Esophagus squamous epithelium (tissue), 5 donors: ENCODE measurements at places on chromosomes 7 and 10.
A peak's percentile ranks its signal among the peaks of the same experiment; 100 is the strongest.

- H3K4me3 ChIP-seq = peak overlapping the region; percentile 89
- H3K36me3 ChIP-seq = no peaks in the 10 kb centered on the region
- peak overlapping the region; percentile 93 for H3K27ac ChIP-seq
- no peaks in the 10 kb centered on the region for H3K27me3 ChIP-seq
Observed at GRCh38 chr10:92240289-92241157, 50.4 kb downstream of the CPEB3 start.

DNA sequence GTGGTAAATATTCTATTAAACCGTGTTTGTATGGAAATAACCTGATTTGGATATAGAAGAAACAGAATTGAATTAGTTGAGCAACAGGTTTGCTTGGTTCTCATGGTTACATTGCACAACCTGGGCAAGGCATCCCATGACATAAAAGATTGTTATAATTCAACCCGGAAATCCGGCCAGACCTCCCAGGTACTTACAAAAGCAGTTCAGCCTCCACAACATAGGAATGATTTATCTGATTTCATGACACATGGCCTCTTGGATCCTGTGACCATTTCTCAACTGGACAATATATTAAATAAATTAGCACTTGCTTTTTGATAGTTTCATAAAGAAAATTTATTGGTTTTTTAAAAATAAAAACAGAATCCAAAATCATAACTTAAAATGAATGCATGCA lies 55.1 kb upstream of the PTPN12 start:
- peak overlapping the region; percentile 21 for H3K27ac ChIP-seq
- no peak for DNase-seq
- no peaks in the 10 kb centered on the region for H3K36me3 ChIP-seq
- H3K4me1 ChIP-seq = no peaks in the 10 kb centered on the region
- H3K27me3 ChIP-seq = no peaks in the 10 kb centered on the region

GRCh38 chr7:132276234-132276630 lies 300.0 kb downstream of the PLXNA4 start:
- H3K27ac ChIP-seq = no peak overlapping the region
- DNase-seq = no peak
- no peaks in the 10 kb centered on the region for H3K4me1 ChIP-seq
- H3K27me3 ChIP-seq = no peaks in the 10 kb centered on the region
- no peaks in the 10 kb centered on the region for H3K36me3 ChIP-seq

DNA sequence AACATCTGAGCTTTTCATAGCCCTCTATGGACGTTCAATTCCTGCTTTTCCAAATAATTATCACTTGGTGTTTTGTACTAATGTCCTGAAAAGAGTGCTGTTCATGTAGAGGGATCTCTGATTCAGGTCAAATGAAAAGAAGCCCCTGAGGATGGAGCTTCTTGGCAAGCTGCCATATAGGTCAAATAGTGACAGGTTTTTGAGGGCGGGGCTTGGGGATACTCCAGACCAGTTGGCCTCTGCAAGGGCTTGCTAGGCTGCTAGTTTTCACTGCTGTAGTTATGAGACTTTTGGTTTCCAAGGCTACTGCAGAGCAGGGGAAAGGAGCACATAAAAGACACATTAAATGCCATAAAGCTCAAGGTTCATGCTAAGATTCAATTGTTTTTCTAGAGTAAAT lies 257.2 kb upstream of the CACNA2D1 start:
- H3K27ac ChIP-seq = no peak overlapping the region
- DNase-seq = no peak
- no peaks in the 10 kb centered on the region for H3K36me3 ChIP-seq
- no peak overlapping the region for H3K4me3 ChIP-seq
- H3K27me3 ChIP-seq = no peaks in the 10 kb centered on the region

GRCh38 chr10:29372920-29373319 lies 84.0 kb downstream of the LYZL1 start:
- no peaks in the 10 kb centered on the region for H3K27me3 ChIP-seq
- no peaks in the 10 kb centered on the region for H3K36me3 ChIP-seq
- H3K4me3 ChIP-seq = no peak overlapping the region
- H3K4me1 ChIP-seq = no peaks in the 10 kb centered on the region
- no peak overlapping the region for H3K27ac ChIP-seq

DNA sequence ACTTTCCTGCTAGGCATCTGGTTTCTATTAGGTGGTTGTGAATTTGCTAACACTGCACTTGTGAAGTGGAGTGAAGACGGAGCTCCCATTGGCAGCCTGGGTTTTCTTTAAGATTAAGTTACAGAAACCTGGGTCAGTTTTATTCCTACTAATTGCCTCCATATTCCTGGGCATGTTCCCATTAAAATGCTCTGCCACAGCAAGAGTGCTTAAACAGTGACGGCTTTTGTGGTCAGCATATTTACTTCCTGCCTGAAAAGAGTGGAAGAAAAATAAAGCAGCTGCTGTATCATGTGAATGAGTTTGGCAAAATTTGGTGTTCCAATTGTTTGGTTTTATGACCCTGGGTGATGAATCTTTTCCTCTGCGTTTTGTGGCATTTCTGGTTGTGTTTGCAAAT lies 96.9 kb upstream of the PLXDC2 start:
- H3K4me1 ChIP-seq = no peaks in the 10 kb centered on the region
- H3K27me3 ChIP-seq = no peaks in the 10 kb centered on the region

GRCh38 chr7:17690030-17690429 lies 250.3 kb downstream of the SNX13 start:
- H3K36me3 ChIP-seq = no peaks in the 10 kb centered on the region
- H3K4me1 ChIP-seq = no peaks in the 10 kb centered on the region
- no peak for DNase-seq
- H3K4me3 ChIP-seq = no peak overlapping the region
- no peak overlapping the region for H3K27ac ChIP-seq
- H3K27me3 ChIP-seq = no peaks in the 10 kb centered on the region

DNA sequence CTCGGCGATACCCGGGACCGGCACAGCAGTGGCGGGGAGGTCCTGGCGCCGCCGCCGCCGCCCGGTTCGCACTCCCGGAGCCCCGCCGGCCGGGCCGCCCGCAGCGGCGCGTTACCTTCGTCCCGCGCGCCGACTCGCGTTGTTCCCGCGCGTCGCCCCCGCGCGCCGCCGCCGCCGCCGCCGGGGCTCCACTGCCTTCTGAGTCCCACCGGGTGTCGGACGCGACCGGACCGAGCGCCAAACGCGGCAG lies at the start of gene EZH2:
EZH2 (minus strand) TSS at position 243 of the 250 bp plus-strand sequence. CDS start 36,993 bp downstream, outside the sequence.
- H3K36me3 ChIP-seq = no peaks in the 10 kb centered on the region
- peak within 1 kb of the TSS; percentile 97 for H3K27ac ChIP-seq
- no peak for DNase-seq
- peaks cover 5% of the 10 kb centered on the region for H3K4me1 ChIP-seq

DNA sequence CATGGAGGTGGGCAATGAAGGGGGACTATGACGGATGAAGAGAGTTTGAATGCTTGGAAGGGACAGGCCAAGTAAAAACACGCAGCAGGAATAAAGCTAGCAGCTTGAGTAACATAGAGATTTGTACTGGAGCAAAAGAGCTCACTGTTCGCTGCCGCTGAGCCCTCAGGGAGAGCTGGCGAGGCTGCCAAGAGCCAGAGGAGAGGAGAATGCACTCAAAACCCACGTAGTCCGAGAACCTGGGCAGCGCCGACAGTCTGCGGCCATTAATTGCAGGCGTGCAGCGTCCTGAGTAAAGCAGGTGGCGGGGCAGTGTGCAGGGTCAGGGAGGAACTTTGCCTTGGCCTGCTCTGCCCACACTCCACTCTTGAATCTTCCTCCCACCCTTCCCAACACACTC lies 68.2 kb downstream of the SLC37A3 start:
- no peak overlapping the region for H3K27ac ChIP-seq
- H3K4me1 ChIP-seq = peaks cover 7% of the 10 kb centered on the region
- H3K27me3 ChIP-seq = no peaks in the 10 kb centered on the region
- H3K36me3 ChIP-seq = peaks cover 13% of the 10 kb centered on the region
- no peak overlapping the region for H3K4me3 ChIP-seq

DNA sequence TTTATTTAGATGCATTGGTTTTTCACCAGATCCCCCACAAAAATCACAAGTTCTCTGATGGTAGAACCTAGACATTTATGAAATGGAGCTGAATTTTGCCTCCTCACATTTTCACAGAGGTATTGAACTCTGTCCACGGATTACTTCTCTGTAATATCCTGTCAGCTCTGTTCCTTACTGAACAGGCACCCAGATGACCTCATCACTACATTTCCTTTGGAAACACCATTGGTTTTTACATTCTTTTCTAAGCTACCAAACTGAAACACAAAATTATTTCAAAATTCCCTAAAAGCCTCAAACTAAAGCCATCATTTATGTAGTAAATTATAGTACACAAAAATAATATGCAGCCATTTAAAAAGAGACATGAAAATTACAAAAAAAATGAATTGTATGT lies 98.3 kb upstream of the KCNIP2 start:
- peaks cover 26% of the 10 kb centered on the region for H3K4me1 ChIP-seq
- H3K27ac ChIP-seq = no peak overlapping the region
- no peaks in the 10 kb centered on the region for H3K36me3 ChIP-seq
- DNase-seq = no peak
- H3K27me3 ChIP-seq = no peaks in the 10 kb centered on the region

DNA sequence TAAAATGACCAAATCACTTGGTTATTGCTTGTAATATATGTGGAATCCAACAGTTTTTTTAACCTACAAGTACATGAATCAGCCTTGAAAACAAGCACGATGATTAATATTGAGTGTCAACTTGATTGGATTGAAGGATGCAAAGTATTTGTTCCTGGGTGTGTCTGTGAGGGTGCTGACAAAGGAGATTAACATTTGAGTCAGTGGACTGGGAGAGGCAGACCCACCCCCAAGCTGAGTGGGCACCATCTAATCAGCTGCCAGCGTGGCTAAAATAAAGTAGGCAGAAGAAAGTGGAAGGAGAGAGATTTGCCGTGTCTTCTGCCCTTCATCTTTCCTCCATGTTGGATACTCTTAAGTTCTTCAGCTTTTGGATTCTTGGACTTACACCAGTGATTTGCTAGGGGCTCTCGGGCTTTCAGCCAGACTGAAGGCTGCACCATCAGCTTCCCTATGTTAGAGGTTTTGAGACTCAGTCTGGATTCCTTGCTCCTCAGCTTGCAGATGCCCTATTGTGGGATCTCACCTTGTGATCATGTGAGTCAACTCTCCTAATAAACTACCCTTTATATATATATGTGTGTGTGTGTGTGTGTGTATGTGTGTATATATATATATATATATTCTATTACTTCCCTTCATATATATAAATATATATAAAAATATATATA lies 118.4 kb upstream of the WDR11 start:
- no peaks in the 10 kb centered on the region for H3K36me3 ChIP-seq
- no peak overlapping the region for H3K27ac ChIP-seq
- no peaks in the 10 kb centered on the region for H3K27me3 ChIP-seq
- no peaks in the 10 kb centered on the region for H3K4me1 ChIP-seq
- DNase-seq = no peak

DNA sequence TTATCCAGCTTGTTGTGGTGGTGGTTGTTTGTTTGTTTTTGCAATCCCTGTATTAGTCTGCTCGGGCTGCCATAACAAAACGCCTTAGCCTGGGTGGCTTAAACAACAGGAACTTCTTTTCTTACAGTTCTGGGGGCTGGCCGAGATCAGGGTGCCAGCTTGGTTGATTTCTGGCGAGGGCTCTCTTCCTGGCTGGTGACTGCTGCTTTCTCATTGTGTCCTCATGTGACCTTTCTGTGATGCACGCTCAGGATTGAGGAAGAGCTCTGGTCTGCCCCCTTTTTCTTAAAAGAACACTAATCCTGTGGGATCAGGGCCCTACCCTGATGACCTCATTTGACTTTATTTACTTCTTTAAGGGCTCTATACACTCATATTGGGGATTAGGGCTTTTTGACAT lies 107.1 kb upstream of the NRP1 start:
- H3K36me3 ChIP-seq = no peaks in the 10 kb centered on the region
- peaks cover 12% of the 10 kb centered on the region for H3K4me1 ChIP-seq
- no peak overlapping the region for H3K27ac ChIP-seq

- no peak overlapping the region for H3K27ac ChIP-seq
- H3K4me3 ChIP-seq = no peak overlapping the region
- DNase-seq = no peak
Observed at GRCh38 chr10:132615341-132616169, 78.0 kb downstream of the INPP5A start.

DNA sequence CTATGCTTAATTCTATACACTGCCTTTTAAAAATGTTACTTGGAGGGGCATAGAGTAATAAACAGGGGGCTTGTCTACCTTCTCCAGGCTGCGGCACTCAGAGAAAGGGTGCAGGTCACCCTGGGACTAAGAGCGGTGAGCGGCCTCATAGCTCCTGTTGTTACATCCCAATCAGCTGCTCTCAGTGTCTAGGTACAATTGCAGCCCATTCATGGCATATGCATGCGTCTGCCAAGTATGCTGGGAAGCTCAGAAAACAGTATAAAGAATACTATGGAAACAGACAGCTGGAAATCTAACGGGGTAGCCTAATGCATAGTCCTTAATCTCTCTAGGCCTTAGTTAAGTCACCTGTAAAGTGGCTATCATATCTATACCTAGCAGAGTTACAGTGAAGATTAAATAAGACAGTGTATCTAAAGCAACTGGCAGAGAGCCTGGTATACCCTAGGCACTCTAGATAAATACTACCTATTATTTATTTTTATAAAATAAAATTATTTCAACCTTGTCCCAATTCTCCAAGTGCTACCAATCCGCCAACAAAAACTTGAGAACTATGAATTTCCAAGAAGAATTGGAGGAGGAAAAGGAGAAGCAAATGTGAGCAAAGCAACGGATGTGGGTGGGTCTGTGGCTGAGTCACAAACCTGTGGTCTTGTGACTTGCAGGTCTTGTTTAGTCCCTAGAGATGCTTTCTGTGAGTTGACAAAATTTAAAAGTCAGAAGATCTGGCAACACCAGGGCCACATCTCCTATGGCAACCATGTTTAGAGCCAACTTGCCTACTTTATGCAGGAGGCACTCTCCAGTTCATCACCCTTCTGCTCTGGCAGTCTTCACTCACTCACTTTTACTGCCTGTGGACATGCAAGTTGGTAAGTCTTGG lies 183.0 kb downstream of the RAPGEF5 start:
- H3K36me3 ChIP-seq = no peaks in the 10 kb centered on the region
- H3K27ac ChIP-seq = peak overlapping the region; percentile 37
- no peak overlapping the region for H3K4me3 ChIP-seq
- peaks cover 44% of the 10 kb centered on the region for H3K4me1 ChIP-seq
- DNase-seq = no peak
- H3K27me3 ChIP-seq = no peaks in the 10 kb centered on the region

DNA sequence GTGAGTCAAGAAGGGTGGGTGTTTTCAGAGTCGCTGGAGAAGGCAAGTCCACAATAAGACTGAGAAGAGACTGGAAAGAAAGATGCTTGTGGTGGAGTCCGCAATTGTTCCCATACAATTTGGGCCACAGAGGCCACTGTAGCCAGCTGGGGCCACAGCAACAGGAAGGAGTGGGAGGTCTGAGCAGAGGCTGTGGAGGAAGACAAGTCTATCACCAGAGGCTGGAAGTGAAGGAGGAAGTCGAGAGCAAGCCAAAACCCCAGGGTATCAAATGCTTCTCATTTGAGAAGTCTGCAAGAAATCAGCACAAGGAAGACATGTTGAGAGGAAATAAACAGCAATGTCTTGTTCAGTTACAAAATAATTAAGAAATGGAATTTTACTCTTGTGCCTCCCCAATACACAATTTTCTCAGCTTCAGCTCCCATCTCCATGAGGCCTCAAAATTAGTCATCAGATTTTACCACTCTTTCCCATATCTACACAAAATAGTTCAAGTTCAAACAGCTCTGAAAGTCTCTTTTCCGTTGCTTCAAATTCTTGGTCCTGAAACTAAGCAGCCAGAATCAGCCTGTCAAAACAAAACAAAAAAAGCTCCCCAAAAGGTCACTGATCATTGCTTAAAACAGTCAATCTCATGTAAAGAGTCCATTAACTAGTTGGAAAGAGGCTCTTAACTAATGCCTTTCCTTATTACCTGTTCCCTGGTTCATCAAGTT lies 31.6 kb downstream of the SLC16A12 start:
- H3K27me3 ChIP-seq = no peaks in the 10 kb centered on the region
- no peak overlapping the region for H3K4me3 ChIP-seq
- H3K36me3 ChIP-seq = no peaks in the 10 kb centered on the region
- no peak overlapping the region for H3K27ac ChIP-seq
